ENCODE measurements at places on chromosomes 16 and 17.

DNA sequence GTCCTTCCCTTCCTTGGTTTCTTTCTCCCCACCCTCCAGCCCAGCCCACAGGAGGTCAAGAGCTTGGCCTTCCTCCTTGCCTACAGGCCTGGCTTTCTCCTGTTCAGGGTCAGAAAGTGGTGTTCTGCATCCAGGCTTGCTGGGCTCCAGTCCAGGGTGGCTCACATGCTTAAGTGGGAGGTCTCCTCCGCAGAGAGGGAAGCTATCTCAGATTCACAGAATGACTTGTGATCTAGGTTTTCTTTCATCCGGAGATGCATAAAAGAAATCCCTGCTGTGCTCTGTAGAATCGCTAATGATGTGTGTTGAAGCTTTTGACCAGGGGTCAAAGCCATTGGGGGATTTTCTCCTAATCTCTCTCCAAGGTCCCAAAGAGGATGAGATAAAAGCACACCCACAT, 382.3 kb upstream of the EEF2KMT start:
- DNase-seq = no peak

GRCh38 chr16:80362816-80363215, 178.0 kb upstream of the DYNLRB2 start:
- no peak for DNase-seq

GRCh38 chr16:49048557-49048956, 233.1 kb downstream of the CBLN1 start:
- no peak for DNase-seq

GRCh38 chr17:12826431-12826830, 37.1 kb downstream of the ARHGAP44 start:
- DNase-seq = no peak

GRCh38 chr17:1800712-1801111, 29.0 kb downstream of the SMYD4 start:
- no peak for DNase-seq

GRCh38 chr16:57325458-57325857, 33.1 kb upstream of the CCL22 start:
- no peak for DNase-seq

GRCh38 chr17:45302649-45303173, 14.1 kb downstream of the MAP3K14 start:
- no peak for DNase-seq

GRCh38 chr16:88882358-88883030, 16.0 kb upstream of the PABPN1L start:
- no peak for DNase-seq

DNA sequence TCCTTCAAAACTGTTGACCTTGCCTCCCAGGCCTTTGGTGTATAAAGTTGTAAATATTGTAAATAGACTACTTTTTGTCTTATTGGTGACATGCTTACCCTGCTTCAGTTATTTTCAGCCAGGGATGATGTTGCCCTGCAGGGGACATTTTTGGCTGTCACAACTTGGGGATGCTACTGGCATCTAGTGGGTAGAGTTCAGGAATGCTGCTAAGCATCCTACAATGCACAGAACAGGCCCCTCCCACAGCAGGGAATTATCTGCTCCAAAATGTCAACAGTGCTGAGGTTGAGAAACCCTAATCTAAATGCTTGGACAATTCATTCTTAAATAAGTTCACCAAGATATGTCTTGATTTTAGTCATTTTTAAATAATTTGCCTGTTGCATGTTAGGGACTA, 459.8 kb downstream of the PMP22 start:
- no peak for DNase-seq

GRCh38 chr17:41531993-41532392, 3.9 kb upstream of the KRT19 start:
- DNase-seq = no peak

DNA sequence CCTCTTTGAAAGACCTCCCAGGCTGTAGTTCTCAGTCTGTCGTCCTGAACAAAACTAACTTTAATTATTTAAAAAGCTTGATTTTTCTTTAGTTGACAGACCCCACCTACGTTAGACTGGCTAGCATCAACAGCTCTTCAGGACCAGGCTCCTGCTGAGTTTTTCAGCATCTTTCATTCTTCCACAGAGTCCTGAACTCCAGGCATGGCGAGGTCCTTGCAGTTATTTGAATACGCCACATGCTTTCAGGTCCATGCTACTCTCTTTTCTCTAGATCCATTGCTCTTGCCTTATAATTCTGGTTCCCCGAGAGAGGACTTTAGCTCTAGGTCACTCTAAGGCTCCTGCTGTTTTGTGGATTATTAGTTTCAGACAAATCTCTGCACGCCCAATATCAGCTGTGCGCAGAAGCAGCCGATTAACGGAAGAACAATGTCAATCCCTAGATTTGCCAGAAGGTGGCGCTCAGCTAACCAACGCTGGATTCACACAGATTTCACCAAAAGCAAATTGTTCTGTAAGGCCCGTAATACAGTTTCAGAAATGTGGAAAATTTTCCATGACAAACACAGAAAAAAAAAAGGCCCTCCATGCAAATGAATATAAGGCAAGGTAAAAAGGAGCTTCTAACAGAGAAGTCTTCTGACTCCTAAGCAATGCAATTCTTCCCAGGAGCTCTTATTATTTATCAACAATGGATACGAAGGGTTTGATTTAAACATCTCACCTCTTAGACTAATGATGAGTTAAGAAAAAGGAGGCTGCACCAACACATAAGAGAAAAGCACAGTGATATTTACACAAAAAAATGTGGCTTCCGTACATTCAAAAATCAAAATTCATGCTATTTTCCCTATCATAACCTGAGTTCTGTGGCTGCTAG, 33.5 kb upstream of the BCO1 start:
- peak; percentile 58 for DNase-seq

DNA sequence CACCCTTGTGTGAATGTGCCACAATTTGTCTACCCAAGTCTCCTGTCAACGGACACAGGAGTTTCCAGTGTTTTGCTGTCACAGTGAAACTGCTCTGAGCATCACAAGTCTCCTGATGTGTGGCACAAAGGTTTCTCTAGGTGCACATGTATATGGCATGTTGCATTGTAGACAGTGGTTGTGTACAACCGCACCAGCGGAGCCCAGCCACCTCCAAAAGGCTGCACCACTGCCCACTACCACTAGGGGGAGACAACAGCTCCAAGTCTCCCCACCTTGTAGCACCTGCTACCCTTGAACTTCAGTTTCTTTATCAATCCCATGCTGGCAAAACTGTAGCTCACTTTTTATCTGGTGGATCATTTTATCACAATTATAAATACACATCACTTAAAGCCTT, 95.5 kb upstream of the ZNF469 start:
- no peak for DNase-seq

GRCh38 chr16:52368859-52369258, 178.1 kb downstream of the TOX3 start:
- no peak for DNase-seq

- DNase-seq = no peak
These were observed 20.0 kb downstream of the NUFIP2 start for GRCh38 chr17:29273924-29274323.

- DNase-seq = no peak
These were observed 27.1 kb downstream of the USP10 start for GRCh38 chr16:84726669-84727467.

- no peak for DNase-seq
These were observed at the start of gene DPEP1 for GRCh38 chr16:89613231-89613953. TSS of gene DPEP1 (plus strand) at chr16:89613642. CDS start at chr16:89630411, 16,769 bp downstream.
